ENCODE measurements at places on chromosomes 5 and 9.

- no peak for DNase-seq
Measured at GRCh38 chr9:75333624-75334023, 245.3 kb downstream of the OSTF1 start.

DNA sequence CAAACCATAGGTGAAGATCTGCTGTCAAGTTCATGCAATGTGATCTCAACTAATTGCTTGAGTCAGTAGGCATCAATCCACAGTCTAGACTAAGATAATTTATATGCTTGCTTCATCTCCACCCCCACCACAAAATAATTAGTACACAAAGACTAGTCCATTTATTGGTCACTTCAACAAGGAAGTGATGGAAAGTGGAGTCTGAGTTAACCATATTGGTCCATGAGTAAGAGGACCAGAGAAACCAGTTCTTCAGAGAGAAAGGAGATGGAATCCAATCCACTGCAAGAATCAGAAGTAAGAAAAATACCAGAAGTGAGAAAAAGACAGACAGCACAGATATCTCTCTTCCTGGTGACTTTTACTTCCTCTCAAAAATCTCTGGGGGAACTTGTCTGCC, 366.5 kb downstream of the CHSY3 start:
- DNase-seq, result no peak

GRCh38 chr5:154783774-154784460, 28.7 kb downstream of the LARP1 start:
- DNase-seq, result no peak

GRCh38 chr5:124234022-124234769, 512.2 kb downstream of the ZNF608 start:
- no peak for DNase-seq

DNA sequence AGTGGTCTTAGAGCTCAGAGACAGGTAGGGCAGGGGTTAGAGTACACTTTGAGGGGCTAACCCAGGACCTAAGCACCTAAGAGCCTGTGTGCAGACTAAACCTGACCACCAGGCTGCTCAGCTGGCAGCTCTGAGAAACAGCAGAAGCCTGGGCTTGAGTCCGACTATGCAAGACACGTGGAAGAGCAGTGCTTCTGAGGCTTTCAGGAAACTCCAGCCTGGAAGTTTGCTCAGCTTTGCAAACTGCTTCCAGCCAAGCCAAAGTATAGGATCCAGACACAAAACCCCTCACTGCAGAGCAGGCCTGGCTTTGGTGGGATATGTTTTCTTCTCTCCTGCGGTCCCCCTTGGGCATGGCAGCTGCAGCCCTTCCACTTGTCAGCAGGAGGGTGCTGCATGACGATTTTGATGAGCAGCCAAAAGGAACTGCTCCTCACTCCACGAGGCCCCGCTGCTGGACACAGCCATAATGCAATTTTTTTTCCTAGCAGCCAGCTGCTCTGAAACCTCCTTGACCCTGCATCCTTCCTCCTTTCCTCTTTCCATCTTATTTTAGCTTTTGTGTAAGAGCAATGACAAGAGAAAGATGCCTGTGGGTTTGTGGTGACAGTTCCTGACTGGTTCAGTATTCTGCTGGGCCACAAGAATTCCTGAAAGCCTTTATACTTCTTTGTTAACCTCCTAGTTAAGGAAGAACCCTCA, 123.1 kb downstream of the LIFR start:
- peak; percentile 78 for DNase-seq

- DNase-seq, result no peak
Measured at GRCh38 chr5:36363101-36363500, 61.4 kb upstream of the RANBP3L start.

- DNase-seq, result no peak
Measured at GRCh38 chr9:108831496-108832178, 24.1 kb downstream of the ACTL7B start.

GRCh38 chr5:135228222-135228621, 170.8 kb downstream of the MACROH2A1 start:
- no peak for DNase-seq

DNA sequence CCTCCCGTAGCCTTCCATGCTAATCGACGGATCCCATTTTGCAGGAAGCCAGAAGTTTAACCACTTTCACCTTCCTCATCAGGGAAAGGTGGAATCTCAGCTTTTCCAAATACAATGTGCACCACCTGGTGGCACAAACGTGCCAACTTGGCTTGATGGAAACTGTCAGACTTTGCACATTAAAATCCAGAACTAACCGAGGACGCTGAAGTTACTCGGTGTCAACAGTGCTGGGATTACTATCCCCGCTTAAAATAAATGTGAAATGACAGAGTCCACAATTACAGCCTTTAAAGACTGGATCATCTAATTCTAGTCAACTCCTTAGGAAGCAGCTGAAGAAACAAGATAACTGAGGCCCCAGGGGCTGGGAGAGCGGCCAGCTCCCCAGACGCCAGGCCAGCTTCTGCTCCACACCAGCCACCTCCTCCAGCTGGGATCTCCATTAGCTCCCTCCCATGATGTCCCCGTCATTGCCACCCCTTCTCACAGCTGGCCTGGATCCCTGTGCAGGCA, 50.1 kb upstream of the RETREG1 start:
- peak; percentile 61 for DNase-seq

DNA sequence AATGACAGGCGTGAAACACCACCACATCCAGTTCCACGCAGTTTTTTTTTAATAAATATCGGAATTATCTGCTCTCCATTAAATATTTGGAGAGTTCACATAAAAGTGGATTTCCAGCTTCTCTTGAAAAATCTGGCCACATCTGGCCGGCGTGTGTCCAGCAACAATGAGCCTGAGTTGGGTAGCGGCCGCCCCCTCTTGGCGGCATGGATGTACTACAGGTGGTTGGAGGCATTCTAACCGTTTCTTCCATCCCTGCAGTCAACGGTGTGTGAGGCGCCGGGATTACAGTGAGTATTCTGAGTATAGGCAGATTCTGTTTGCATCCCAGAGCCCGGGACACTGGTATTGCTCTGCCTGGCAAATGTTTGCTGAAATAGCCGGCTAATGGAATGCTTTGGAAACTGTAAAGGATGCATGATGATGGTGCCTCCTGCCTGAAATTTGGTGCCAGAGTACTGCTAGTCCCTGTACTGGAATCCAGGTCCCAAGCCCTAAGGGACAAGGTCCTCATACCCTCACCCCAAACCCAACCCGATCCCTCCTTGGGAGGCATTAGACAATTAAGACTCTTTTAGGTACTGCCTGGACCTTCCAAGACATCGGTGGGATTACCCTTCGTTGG, 13.6 kb upstream of the GM2A start:
- peak; percentile 67 for DNase-seq

DNA sequence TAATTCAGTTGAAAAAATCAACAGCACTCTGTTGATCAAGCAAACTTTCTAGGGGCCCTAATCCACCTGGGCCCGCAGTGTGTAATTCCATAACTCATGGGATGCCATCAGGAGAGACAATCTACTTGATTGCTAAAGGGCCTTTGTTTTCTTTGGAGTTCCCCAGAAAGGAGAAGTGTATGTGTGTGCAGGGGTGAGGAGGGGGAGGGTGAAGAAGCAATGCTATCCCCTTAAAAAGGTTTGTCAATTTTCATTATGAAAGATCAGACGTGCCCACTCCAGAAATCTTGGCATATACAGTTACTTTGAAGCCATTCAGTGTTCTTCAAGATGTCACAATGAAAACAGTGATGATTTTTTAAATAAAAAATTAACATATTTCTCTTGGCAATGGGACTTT, 6.2 kb downstream of the PARP8 start:
- DNase-seq, result no peak

GRCh38 chr5:67502951-67503350, 306.4 kb upstream of the CD180 start:
- no peak for DNase-seq

- DNase-seq, result no peak
Measured at GRCh38 chr5:151896031-151896691, 28.5 kb downstream of the GLRA1 start.

DNA sequence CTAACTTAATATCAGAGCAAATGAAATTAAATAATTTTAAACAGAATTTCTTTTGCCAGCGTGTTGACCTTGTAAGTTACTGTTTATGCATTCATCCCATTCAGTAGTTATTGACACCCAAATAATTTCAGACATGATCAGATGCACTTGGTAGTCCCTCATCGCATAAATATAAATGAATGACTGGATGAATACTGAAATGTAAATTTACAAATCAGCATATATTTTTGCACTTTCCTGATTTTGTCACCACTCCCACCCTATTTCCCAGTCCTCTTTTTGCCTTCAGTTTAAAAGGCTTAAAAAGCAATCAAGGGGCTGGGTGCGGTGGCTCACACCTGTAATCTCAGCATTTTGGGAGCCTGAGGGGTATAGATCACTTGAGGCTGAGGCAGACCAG, 17.1 kb upstream of the LIFR start:
- no peak for DNase-seq

GRCh38 chr5:75736273-75736672, 19.0 kb upstream of the POC5 start:
- no peak for DNase-seq

GRCh38 chr5:157758706-157759105, 15.2 kb downstream of the LSM11 start:
- DNase-seq, result no peak

DNA sequence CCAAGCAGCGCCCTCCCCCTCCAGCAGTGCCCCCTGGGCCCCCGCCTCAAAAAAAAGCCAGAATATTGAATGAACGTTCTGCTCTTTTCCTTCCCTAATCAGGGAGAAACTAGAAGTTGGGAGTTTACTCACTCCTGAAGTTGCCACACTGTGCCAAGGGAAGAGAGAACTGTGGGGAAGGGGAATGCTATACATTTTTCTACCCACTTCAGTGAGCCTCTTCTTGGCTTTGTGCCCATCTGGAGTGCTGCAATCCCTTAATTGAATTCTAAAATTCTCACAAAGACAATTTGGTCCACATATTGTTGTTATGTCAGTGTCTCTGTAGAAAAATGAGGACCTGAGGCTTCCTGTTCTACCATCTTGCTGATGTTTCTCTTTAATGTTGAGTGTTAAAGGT, 443.7 kb downstream of the DIRAS2 start:
- no peak for DNase-seq

DNA sequence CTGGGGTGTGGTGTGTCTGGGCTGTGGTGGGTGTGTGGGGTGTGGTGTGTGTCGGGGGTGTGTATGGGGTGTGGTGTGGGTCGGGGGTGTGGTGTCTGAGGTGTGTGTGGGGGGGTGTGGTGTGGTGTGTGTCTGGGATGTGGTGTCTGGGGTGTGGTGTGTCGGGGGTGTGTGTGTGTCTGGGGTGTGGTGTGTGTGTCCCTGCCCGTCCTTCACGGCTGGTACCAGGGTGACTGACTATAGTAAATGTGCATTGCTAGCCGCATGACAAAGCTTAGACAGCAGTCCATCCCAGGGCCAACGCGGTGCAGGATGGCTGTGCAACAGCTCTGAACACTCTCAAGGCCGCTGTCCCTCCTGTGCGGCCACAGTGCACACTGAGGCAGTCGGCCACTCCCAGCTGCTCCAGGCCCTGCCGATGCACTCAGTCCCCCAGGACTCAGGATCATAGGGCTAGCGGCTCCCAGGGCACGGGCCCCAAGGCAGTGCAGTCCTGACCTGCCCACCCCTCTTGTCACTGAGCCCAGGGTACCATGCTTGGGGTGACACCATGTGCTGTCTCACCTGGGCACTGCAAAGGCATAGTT, 54.0 kb downstream of the SECISBP2 start:
- DNase-seq, result no peak

GRCh38 chr5:53783624-53784228, 223.3 kb downstream of the NDUFS4 start:
- DNase-seq, result no peak

DNA sequence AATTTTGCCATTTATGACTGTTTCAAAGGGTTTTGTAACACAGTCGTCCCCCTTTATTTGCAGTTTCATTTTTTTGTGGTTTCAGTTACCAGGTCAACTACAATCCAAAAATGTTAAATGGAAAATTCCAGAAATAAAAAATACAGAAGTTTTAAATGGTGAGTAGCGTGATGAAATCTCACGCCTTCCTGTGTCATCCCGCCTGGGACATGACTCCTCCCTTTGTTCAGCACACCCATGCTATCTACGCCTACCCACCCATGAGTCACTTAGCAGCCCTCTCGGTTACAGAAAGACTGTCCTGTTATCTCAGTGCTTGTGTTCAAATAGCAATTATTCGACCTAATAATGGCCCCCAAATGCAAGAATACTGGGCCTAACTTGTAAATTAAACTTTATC, 765.3 kb upstream of the ADAMTS16 start:
- DNase-seq, result no peak

GRCh38 chr9:129272348-129273025, 94.4 kb upstream of the IER5L start:
- no peak for DNase-seq

DNA sequence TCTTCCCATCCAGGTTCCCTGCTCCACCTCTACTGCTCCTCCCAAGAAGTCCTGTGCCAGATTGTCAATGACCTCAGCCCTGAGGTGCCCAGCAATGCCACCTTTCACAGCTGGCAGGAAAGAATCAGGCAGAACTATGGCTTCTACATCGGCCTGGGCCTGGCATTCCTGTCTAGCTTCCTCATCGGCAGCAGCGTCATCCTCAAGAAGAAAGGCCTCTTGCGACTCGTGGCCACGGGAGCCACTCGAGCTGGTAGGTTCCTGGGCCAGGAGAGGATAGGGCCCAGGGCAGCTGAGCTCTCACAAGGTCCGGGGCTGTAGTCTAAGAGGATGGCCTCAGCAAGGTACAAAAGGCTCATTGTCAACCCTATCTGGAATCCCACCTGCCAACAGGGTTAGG, 3.1 kb downstream of the NIPAL4 start:
- DNase-seq, result no peak

GRCh38 chr5:168159425-168159824, 132.0 kb upstream of the WWC1 start:
- peak; percentile 48 for DNase-seq

DNA sequence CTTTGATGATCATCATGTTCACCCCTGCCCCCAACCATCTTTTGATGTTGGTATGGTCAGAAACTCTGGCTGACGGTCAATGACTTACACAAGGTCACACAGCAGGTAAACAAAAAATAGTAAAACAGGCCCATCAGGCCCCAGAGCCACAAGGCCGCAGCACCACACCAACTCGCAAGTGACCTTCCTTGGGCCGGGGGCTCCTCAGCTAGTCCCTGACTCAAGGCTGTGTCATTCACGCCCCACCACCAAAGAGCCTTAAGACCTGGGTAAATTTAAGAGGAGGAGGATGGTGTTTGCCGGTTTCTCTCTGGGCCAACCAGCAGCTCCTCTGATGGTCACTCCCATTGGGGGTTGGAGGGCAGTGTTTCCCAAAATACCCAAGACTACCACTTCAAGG, 55.8 kb downstream of the PSMB7 start:
- DNase-seq, result no peak

DNA sequence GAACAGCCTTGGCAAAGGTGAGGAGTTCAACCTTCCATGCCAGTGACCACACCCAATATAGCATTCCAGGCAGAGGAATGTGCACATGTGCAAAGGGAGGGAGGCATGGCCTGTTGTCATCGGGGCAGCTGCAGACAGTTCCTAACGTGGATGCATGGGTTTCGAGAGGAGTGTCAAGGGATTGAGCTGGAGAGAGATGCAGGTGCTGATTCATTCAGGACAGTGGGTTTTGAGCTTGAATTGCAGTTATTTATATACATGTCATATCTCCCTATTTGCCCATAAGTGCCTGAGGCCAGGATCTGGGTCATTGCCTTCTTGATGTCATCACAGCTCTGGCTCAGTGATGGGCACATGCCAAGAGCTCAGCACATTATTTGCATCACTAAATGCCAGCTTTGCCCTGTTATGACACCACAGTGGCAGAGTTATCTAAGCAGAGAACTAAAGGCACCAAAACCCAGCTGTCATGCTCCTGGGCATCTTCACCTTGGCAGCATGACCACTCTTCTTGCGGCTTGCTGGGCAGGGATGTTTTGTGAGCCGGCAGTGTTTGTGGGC, 278.0 kb downstream of the NTRK2 start:
- no peak for DNase-seq

GRCh38 chr9:130860458-130861316, 25.6 kb downstream of the ABL1 start:
- DNase-seq, result peak; percentile 70

Data from renal pelvis (tissue), 12 donors.